ENCODE measurements at places on chromosomes 3 and 15. TPM values are rescaled to one million over a fixed set of nuclear protein-coding genes. Genes with fewer than 3 reads are reported as not detected.

- DNase-seq, result no peak
Measured at GRCh38 chr3:18264853-18265252, 160.3 kb downstream of the SATB1 start.

DNA sequence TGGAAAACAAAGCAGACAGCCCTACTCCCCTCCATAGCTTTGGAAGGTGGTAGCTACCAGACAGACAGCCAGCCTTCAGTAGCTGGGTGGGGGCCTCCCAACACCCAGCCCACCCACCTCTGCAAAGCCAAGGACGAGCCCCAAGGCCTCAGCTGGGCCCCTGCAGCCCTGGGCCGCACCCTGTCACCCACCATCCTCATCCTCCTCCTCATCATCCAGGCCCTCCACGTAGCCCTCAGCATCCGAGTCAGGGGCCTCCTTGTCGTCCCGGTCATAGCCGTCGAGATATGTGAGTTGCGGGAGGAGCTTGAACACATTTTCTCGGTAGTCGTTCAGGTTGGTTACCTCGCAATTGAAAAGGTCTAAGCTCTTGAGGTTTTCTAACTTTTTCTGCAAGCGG is 36.5 kb downstream of the ANP32A start:
- no peak for DNase-seq

DNA sequence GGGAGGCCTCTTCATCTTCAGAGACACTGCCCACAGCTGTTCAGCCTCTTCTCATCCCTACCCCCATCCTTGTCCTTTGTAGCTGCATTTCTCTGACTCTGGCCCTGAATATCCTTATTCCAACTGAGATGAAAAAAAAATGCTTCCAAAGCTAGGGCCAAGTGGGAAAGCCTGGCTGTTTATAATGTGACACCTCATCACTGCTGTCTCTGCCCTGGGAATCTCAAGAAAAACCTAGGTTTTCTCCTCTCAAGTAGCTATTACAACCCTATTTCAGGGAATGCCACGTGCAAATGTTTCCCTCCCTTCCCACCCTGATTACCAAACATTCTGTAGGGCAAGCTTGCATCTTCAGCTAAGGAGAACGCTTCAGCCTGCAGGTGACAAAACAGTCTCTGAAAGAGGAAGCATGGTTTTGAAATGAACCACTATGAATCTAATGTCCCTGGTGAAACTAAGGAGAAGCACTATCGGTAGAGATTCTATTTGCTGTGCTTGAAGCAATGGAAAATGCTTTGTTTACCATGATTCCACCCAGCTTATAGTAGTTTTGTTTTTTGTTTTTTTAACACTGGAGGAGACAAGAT is 65.4 kb downstream of the USF3 start:
- no peak for DNase-seq

DNA sequence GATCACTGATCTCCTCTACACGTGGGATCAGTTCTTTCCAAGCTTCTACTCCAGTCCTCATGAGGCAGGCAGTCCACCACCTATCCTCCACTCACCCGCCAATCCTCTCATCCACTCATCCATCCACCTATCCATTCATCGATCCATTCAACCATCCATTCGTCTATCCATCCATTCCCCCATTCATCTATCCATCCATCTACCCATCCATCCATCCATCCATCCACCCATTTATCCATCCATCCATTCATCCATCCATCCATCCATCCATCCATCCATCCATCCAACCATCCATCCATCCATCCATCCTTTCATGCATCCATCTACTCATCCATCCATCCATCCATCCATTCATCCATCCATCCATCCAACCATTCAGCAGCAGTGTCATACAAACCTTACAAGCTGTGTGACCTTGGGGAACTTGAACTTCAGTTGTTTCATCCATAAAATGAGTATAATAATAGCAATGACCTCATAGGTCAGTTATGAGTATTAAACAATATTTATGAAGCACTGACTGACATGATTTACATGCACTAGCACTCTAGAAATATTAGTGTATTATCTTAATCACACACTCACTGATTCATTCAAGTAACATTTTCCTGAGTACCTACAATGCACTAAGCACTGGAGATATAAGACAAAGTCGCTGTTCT is 55.0 kb downstream of the TLE3 start:
- DNase-seq, result no peak

DNA sequence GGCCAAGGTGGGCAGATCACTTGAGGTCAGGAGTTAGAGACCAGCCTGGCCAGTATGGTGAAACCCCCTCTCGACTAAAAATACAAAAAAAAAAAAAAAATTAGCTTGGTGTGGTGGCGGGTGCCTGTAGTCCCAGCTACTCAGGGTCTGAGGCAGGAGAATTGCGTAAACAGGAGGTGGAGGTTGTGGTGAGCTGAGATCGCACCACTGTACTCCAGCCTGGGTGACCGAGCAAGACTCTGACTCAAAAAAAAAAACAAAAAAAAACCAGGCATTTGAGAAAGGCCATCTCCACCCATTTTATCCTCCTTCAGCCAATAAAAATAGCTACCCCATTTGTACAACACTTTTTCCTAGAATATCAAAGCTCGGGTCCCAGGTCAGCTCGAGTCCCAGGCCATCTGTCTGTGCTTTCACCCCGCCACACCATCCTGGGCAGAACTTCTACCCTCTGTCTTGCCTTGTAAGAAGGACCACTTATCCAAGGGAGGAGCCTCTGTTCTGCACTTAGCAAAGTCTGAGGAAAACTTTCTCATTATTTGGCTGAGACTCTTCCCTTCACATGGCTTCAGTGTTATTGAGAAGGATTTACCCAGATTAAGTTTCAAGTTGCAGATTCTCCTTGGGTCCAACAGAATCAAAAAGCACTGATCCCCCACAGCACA is 99.1 kb downstream of the MESD start:
- DNase-seq, result no peak

GRCh38 chr3:64318668-64319271 is 93.5 kb upstream of the PRICKLE2 start:
- DNase-seq, result no peak

DNA sequence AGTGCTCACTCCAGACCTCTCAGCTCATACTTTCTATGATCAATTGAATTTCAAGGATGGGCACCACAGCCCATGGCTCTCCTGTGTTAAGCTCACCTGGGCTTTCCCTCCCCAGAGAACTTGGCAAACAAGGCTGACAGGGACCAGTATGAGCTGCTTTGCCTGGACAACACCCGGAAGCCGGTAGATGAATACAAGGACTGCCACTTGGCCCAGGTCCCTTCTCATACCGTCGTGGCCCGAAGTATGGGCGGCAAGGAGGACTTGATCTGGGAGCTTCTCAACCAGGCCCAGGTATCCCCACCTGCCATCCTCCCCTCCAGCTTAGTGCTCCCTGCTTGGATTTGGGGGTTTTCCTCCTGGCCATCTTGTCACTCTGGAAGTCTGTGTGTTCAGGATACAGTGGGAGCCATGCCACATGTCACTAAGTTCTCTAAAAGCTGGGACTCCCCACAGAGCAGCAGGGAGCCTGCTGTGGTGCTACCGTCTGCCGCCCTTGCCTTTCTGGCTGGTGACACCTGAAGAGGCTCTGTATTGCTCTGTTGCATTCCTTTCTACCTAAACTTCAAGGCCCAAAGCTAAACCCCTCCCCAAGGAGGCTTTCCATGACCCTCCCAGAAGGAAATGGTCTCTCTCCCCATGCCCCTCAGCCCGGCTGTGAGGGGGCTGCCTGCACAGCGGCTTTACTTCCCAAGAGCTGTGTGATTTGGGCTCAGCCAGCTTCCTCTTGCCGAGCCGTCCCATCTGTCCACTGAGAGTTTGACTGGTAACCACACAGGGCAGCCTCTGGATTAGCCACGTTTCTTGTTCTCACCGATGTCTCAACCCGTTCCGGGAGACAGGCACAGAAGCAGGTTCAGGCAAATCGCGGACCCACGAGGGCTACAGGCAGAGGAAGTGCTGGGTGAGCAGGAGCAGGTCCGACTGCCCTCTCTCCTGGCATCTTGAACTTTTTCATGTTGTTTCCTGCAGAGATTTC is 10.8 kb downstream of the TF start:
- DNase-seq, result no peak

GRCh38 chr3:71072986-71073385 is 510.5 kb downstream of the FOXP1 start:
- DNase-seq, result no peak

GRCh38 chr15:96346409-96346970 is 16.0 kb downstream of the NR2F2 start:
- no peak for DNase-seq

DNA sequence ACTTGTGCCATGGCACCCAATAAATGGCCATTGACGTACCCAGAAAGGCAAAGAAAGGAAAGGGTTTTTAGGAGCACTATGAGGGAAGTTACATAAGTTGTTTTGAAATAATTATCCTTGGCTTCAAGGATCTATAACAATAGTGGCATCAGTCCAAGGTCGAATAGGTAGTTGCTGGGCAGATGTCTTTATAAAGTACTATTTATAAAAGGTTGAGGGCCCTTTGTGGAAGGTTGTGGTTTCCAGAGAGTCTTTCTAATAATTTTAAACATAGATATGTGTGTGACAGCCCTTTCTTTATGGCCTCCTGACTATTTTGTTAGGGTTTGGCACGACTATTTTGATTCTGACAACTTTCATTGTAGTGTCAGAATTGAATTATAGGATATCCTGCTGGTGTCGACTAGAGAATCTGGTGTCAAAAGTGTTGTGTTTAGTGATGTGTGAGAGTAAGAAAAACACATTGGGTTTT is 260.5 kb downstream of the PYDC2 start:
- DNase-seq, result no peak

DNA sequence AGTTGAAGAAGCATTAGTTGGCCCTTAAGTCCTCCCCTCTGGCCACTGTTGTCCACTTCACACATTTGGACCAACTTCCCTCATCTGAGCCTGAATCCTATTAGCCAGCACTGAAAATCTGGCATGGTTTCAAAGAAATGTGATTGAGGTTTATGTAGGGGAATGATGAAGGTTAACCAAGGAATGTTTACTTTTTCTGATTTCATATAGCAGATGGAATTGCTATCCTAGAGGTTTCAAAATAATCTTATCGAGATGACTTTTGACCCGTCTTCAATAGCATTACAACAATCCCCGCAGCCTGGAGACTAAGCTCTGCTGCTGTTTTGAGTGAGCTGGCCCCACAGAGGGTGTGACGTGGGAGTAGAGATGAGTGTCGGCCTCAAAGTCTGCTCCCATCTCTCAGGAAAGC is 200.8 kb upstream of the IL12A start:
- no peak for DNase-seq

Gene NEIL1
- polyA plus RNA-seq, result 22.6 TPM

Gene CCDC39
- polyA plus RNA-seq, result not detected

Gene ULK3
- polyA plus RNA-seq, result 34.5 TPM

Gene SACM1L
- 27.1 TPM for polyA plus RNA-seq

Gene GOLGA6L22
- not detected for polyA plus RNA-seq

Gene EIF2B5
- polyA plus RNA-seq, result 37.0 TPM
